Activated T-helper 1 cell treated with Interleukin-2 at 50 U/mL for 16 hours (primary cell): ENCODE measurements at places on chromosomes 13 and 19.

DNA sequence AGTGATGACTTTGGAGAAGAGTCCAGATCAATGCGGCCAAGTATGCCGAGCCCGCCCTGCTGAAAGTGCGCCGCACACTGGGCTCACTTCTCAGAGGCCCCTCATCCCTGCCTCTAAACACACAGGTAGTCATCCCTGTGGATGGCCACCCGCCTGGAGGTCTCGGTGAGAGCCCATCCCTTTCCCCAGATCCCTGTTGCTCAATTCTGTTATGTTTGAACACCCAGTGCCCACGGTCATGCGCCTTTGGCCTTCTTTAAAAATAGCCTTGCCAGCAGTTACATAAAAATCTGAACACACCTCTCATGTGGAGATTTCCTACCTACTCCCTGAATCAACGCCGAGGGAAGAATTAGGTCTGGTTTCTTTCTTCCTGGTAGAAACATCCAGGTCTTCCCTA, 11.9 kb downstream of the ELAVL1 start:
- DNase-seq, result no peak

DNA sequence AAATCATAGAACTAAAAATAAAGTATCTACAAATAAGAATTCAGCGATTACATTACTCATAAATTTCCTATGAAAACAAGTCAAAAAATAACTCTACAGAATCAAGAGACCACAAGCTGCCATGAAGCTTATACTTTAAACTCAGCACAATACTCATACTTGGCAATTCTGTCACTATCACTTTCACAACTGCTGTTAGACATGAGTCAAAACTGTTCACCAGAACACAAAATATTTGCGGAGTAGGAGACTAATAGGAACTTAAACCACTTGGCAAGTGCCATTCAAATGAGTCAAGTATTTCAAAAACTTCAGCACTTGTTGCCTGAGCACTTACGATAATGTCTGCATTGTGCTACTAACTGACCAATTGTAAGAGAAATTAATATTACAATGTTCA, 387.8 kb upstream of the GPC6 start:
- no peak for DNase-seq

DNA sequence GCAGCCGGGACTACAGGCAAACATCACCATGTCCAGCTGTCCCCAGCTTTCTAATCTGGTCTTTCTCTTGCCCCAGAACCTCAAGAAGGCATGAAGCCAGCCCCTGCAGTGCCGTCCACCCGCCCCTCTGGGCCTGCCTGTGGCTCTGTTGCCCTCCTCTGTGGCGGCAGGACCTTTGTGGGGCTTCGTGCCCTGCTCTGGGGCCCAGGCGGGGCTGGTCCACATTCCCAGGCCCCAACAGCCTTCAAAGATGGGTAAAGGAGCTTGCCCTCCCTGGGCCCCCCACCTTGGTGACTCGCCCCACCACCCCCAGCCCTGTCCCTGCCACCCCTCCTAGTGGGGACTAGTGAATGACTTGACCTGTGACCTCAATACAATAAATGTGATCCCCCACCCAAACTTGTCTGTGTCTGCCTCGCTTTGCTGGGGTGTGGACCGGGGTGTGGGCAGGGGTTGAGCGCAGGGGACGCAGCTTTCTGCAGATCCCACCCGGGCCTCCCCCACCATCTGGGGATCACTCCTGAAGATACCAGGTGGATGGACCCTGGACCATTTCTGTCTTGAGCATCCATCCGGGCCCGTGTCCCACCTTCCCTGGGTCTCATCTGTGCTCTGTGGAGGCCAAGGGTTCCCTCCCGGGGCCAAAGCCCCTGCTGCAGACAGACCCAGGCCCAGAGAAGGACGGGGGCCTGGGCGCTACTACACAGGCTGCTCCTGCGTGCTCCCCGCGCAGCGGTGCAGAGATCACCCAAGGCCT, 15.3 kb downstream of the PRKCSH start:
- DNase-seq, result no peak

DNA sequence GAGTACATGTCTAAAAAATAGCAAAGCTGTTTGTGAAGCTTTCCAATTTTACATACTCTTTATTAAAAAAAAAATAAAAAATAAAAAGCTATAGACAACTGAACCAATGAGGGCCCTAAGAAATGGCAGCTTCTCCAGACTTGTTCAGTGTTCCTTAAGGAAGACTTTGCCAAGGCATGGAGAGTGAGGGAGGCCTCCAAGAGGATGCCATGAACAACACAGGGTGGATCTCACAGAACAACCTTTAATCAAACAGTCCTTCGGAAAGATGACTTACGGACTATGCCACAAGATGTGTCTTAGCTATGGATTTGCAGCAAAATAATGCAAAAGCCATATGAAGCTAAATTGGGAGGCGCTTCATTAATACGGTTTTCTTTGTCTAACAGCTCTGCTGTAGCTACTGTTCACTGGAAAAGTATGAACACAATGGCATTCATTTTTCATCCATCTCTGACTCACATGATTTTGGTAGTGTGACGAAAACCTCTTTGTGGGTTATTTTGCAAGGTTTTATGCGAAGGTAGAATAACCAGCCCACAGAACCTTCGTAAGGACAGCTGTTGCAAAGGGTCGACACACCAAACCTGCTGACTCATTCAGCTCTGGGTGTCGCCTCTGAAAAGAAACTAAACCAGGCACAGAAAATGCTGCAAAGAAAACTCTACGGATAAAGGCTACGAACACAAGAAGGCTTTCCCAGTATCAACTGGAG, 27.7 kb downstream of the EFNB2 start:
- no peak for DNase-seq

DNA sequence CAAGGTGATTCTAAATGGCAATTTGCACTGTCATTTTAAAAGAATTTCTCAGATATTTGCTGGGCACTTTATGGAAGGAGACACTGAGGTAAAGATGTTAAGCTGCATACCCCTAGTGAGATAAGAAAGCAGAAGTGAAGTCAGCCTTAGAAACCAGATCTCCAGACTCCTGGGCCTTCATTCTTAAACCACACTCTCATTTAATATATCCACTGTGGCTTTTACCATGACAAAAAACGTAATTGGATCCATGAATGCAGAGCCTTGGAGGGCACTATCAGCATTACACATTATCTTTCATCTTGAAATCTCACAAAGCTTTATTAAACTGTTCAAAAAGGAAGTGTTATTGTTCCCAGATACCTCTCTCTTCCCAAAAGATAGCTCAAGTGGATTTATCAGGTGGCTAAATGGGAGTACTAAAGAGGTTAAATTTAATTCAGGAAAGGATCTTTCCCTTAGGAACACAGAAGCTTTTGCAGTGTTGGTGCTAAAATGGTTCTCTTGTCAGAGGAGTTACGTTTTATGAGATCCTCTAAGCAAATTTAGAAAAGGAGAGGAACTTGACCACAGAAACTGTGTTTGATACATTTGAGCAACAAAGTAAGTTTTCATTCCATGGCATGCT, 1060.4 kb downstream of the EFNB2 start:
- no peak for DNase-seq

DNA sequence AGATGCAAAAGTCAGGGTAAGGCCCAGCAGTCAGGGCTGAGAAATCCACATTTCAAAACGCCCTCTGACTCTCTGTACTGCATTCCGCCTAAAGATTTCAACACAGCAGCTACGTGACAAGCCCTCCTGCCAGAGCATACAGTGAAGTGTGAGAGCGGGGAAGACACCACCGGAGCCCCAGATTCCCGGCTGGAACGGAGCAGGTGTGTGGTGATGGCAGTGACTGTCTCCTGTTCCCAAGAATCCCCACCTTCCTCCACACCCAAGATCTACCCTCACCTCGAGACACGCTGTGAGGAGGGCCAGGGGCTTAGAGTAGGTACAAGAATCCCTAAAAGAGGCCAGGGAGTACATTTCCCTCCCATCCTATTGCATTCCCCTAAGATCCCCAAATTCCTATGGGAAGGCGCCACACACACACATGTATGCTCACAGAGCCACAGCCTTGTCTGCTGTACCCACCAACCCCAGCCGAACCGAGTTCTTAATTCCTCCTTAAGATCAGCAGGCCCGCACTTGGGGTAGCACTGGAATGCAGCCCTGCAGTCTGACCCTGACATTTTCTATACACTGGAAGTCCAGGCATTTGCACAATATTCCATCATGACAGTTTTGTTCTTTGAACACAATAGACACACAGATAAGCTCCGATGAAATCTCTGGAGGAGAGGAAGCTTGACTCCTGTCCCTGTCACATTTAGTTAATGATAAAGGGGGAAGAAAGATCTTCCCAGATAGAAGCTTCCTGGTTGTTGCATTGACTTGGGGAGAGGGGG, 102.9 kb downstream of the FOXO1 start:
- DNase-seq, result no peak

DNA sequence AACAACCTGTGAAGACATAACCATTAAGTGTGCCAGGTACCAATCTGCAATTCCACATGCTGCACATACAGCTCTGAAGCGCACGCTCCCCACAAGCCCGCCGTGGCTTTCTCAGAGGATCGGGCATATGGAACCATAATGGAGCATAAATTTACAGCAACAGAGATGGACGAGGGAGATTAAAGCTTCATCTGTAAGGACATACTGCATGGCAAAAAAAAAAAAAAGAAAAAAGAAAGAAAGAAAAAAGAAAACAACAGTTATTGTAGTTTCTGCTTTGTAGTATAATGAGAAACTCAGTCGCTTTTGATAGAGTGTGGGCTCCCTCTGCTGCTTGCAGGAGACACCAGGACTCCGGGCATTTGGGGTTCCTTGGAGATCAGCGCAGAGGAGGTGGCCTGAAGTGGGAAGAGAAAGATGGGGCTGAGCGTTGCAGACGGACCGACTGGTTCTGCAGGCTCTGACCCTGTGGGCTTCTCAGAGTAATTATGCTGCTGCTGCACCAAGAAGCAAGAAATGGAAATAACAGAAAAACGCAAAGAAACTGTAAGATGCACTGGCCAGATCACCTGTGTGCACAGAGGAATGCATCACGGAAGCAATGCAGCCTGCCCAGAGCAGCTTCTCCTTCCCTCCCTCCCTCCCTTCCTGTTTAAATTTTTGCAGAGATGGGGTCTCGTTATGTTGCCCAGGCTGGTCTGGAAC, 10.8 kb upstream of the PDCD5 start:
- peak; percentile 13 for DNase-seq
